Adrenal gland (tissue), 19 donors: ENCODE measurements at places on chromosomes 13 and 19. TPM values are rescaled to one million over a fixed set of nuclear protein-coding genes. Genes with fewer than 3 reads are reported as not detected.

Gene B3GLCT
- polyA plus RNA-seq = 2.3 TPM

Gene SSC5D
- polyA plus RNA-seq = 1.5 TPM

- DNase-seq = no peak
Observed at GRCh38 chr19:29515233-29515619, 10.6 kb upstream of the VSTM2B start.

- no peak for DNase-seq
Observed at GRCh38 chr13:28056970-28057712, 43.2 kb downstream of the FLT3 start.

GRCh38 chr19:11168568-11168967, 13.0 kb upstream of the SPC24 start:
- DNase-seq = no peak
